ENCODE measurements at places on chromosomes 5 and 9.

GRCh38 chr5:100446879-100447430 lies 88.2 kb upstream of the FAM174A start:
- no peak for DNase-seq

DNA sequence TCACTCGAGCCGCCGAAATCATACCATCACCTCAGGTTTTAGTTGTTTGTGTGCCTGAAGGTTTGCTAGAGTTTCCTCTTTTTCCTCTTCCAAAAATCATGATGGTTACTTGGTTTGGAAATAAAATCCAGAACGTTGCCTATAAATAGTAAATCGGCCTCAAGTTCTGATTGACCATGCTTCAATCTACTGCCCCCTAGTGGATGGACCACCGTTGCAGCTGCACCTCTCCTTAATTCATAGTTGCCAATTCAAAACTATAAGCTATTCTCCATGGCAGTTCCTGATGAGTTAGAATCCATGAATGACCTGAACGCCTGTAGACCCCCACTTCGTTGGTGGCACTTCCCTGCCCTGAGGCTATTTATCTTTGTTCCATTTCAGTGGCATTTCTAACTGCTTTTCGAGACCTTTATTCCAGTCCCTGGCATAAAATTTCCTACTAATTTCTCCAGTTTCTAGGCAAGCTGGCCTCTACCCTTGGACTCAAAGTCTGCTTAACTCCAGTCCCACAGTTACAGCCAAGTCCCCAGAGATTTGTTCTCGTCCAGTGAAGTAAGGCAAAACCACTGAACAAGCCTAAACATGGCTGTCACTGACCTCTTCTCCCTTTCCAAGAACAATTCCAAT lies 422.6 kb downstream of the EFNA5 start:
- peak; percentile 56 for DNase-seq

DNA sequence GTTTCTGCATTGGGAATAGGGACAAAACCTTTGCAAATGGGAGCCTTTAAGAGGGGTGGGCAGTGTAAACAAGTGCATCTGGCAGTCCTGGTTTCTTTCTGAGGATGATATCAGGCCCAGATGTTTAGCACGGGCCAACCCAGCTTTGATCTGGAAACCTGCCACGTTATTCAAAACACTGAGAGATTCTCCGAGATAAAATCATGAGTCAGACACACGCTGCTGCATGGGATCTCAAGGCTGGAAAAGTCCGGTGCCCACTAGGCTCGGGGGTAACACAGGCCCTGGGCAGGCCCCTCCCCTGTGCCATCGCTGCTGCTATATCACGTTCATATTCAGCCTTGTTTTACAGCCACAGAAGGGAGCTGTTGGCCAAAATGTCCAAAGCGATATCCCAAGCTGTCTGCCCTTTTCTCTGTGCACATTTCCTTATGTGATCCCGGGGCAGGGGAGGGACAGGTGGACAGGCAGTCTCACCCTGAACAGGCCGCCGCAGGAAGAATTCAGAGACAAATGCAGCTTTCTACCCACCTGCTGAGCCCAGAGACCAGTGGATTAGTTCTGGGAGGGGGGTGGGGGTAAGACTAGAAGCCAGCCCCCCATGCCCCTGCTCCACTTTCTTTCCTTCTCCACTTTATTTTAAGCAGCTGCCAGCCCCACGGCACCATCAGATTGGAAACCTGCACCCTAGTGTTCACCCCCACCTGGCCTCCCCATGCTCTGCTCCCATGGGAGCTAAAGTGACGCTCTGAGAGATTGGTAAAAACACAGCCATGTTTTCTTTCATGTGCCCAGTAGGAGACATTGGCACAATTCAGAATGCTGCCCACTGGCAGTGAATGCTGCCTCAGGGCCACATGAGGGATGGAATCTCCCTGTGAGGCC lies 63.1 kb downstream of the TMOD1 start:
- DNase-seq = no peak

DNA sequence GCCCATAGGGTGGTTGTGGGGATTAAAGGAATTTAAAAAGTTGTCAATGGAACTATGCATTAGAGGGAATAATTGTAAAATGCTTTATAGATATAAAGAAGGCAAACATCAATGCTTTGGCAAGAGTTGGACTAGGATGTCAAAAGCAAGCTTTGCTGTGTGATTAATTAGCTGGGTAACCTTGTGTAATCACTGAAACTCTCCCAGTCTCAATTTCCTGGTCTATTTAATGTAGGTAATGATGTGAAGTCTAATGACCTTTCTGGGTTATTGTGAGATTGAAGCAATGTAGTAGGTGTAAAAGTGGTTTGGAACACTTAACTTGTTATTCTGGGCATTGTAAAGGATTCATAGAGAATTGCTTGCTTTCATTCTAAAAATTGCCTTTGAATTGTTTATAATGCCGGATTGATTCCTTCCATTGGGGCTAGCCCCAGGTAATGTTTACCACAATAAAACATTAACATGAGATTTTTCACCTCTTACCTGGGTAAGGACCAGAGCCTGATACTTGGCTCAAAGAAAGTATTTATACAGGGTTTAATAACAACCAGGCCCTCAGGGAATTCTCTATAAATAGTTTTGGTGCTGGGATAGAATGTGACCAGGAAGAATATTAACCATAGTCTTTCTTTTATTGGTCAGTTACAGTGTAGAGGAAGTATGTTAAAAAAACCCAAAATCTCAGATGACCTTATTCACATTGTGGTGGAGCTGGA lies 30.0 kb upstream of the CLINT1 start:
- no peak for DNase-seq

GRCh38 chr5:120538149-120538548 lies 74.0 kb downstream of the PRR16 start:
- DNase-seq = no peak

DNA sequence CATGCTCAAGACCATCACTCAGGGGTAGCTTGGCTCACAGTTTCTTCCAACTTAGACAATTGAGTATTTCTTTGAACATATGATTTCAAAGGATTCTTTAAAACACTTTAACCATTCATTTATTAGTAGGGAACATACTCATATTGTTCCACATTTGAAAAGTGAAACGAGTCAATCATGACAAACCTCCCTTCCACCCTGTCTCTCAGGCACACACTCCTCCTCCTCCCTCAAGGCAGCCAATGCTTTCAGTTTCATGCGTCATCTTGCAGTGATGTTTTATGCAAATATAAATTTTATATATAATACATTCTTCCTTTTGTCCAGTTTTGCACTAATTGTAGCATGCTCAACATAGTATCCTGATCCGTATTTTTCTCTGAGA lies 126.0 kb upstream of the BOD1 start:
- no peak for DNase-seq

GRCh38 chr9:111179577-111179976 lies 141.3 kb upstream of the LPAR1 start:
- DNase-seq = no peak

DNA sequence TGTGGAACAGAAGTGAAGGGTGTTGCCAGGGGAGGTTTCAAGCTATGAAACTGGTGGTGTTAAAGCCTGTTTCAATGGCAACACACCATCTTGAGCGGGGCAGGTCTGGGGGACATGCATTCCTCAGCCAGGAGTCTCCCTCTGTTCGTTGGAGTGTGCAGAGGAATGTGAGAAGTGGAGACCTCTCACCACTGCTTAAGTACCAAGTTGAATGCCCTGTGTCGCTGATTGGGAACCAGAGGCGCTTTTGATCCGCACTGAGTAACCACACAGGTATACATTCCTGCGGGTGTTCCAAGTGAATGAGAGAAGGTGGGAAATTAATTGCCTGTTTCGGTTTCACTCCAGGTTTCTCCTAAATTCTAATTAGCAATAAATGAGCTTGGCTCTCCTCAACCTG lies 99.4 kb downstream of the LIX1 start:
- no peak for DNase-seq

DNA sequence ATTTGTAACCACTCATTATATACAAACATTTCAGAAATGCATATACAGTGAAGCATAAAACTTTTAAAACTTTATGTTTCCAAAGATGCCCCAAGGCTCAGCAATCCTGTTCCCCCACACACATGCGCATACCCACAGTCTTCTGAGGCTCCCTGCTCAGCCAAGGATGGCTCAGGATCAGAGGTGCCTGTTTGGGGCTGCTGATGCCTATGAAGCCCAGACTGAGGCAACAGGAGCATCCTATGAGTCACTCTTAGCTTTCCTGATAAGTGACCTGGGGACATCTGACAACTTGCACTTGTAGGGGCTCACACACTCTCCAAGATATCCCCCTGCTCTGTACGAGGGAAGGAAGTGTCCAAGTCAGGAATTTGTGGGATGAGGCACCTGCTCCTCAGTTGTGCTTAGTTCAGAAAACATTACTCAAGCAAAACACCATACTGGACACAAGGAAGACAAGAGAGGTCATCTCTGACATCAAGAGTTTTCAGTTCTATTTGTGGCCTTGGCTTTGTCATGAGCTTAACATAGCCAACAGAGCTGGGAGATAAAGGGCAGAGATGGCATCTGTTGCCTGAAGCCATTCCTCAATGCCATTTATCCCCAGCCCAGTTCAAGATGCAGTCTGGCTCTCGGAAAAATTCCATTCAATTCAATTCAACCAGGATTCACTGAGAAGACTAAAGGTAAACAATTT lies 62.3 kb downstream of the NIPSNAP3B start:
- no peak for DNase-seq

DNA sequence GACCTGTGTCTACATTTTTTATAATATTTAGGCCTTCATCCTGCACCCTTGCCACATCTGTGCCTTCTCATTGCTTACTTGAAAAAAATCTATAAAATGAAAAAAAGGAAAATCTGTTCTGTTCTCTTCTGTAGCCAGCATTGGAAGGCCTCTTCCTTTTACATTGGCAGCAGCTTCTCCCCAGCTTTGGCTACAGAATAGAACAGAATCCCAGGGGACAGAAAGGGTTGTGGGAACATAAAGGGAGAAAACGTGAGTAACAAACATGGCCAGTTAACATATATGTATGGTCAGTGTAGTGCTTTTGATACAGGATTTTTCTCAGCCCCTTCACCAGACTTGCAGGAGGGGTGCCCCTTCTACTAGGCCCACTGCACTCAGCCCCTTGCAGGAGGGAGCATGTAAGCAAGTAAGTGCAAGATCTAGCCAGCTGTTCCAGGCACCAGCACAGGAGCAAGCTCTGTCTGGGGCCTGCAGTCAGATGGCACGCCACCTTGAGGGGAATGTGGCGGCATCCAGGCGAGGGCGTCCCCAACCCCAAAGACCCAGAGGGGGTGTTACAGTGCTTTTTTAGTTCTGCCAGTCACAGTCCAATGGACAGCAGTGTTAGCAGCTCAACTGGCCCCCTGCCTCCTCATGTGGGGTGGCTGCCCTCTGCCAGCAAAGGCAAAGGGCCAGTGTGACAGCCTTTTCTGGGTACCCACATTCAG lies 330.5 kb upstream of the ZNF462 start:
- DNase-seq = no peak

DNA sequence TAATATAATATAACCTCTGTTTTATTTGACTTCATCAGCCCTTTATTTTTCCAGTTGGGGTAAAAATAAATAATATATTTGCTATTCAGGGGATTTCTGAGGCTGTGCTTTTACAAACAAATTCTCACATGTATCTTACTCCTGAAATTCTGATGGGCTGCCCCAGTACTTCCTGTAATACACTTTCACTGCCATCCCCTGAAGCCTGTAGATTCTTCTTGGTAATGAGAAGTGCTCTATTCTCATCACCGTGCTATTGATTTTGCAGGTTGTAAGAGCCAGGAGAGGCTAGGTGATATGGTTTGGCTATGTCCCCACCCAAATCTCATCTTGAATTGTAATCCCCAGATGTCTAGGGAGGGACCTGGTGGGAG lies 91.9 kb upstream of the CEP78 start:
- no peak for DNase-seq

GRCh38 chr5:98401656-98402055 lies 371.8 kb upstream of the RGMB start:
- no peak for DNase-seq

GRCh38 chr9:128192601-128193371 lies 1.4 kb upstream of the CIZ1 start:
- DNase-seq = peak; percentile 89

DNA sequence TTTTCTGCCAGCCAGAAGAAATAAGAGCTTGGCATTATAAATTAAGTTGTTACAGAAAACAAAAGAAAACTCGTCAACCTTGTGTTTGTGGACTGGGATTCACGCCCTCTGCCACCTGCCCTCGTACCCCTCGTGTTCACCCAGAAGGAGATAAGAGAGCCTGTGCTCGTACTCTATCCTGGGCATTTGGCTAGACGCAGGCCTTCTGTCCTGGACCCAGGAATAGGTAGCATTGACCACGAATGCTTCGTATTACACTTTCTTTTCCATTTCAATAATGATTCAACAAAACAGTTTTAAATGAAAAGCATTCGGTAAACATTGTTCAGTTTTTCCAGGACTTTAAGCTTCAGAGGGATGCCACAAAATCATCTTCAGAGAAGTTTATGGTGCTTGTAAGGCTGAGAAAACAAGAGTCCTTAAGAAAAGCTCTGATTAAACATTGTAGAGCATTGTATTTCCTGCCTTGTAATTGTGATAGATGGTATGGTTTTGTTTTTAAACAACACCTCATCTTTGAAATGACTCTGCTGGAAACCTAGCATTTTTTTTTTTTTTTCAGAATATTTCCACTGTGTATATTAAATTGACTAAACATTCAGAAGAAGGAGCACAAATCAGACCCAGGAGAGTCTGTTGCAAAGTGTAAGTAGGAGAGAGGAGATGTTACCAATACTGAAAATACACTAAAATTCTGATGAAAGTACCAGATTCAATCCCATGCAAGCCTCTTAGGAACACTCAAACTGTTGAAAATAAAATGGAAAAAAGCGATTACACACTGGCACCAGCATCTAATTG lies 27.6 kb downstream of the MTX3 start:
- no peak for DNase-seq

- no peak for DNase-seq
These were observed 13.2 kb upstream of the PCA3 start for GRCh38 chr9:76751001-76751400.

DNA sequence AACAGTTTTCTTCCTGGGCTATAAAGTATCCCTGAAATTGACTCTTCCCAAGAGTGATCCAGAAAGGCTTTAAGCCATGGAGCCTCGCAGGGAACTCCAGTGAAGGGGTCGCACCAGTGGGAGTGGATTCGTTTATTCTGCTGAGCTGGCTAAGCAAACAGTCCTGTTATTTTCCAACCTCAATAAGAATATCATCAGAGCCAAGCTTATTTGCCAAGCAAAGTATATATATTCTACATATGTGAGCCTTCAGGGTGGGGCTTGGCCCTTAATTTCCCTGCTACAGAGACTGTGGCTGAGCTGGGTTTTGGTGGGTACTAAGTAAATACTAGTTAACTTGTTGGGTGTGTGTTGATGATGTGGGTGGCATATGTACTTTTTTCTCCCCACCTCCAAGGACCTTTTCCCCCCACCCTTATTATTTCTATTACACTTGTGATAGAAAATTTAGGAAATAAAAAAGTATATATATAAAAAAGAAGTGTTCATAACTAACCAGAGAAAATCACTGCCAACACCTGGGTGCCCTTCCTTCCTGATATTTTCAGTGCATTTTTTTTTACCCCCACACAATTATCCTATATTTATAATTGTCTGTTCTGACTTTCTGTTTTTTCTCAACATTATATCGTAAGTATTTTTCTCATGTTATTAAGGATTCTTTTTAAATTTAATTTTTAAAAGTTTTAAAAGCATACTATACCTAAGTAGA lies 5.3 kb downstream of the GSN start:
- DNase-seq = no peak

GRCh38 chr5:32526810-32527209 lies 58.5 kb upstream of the SUB1 start:
- no peak for DNase-seq

GRCh38 chr9:113906411-113907110 lies 30.5 kb downstream of the ZNF618 start:
- no peak for DNase-seq

All from right cardiac atrium (tissue), 5 donors.